Mucosa of gallbladder (tissue), 1 donor: ENCODE measurements at places on chromosomes 3 and 15.
A peak's percentile ranks its signal among the peaks of the same experiment; 100 is the strongest.

DNA sequence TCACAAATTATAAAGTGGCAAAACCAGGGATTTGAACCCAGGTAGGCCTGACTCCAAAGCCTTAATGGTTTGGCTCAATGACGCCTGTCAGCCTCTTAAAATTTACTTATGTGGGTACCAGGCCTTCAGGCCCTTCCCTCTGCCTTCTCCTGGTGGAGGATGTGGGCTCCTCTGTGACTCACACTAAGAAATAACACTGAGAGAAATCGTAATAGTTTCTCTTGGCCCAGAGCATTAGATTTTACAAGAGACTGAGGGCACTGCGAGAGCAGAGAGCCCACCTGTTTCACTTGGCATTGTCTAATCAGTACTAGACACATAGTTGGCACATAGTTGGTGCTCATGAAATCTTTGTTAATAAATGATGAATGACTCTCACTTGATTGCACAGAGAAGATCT is 505.2 kb downstream of the SHQ1 start:
- no peak for DNase-seq

GRCh38 chr15:61835496-61836106 is 224.6 kb downstream of the VPS13C start:
- peak; percentile 40 for DNase-seq

DNA sequence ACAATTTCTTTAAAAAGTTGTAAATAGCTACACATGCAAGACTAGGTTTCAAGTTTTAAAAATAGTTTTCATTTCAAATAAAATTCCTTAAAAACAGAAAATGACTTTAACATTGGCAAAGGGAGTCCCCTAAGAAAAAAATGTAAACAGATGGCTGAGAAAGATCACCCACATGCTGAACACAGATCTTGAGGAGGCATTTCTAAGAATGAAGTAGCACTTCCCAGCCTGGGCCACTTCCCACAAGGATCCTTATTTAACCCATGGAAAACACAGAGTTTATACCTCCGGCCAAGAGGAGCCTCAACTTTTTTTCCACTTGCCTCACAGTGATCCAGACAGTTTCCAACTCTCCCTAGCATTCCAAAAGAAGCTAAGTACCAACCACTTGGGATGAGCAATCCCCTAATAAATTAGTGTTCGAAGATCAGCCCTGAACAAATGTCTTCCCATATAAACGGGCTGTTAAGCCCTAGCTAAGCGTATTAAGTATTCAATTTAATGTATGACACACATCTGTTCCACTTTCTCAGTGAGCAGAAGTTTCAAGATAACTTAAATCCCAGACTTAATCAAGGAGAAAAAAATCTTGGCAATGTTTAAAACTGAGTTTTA is 61.4 kb downstream of the GADL1 start:
- no peak for DNase-seq

DNA sequence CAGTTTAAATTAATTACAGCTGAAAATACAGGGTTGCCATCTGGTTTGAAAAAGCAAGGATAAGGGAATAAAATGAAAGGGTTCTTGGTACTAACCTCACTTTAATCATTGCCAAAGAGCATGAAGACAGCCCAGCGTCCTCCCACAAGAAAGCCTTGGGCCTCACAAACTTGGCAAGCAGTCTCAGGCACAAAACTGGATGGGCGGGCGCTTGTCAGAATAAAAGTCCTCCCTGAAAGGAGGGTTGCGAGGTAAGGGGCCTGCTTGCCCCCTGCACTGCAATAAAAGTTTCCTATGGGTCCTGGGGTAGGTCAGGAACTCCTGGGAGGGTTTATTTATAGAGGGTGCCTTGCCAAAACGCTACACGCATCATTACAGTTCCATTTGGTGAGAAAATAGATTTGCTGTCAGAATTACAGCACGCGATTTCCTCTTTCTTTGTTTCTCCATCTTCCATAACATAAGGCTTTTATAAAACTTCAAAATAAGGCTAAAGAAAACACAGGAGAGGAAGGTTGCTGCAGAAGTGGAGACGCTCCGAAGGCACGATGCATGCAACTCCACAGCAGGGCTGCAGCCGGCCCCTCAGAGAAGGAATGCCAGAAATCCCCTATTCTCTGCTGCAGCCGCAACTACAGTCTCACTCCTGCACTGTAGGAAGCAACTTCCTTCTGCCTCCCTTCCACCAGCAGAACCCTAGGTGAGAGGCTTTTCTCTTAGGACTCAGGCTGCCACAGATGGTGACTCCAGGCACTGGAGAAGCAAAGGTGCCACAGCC is 61.3 kb downstream of the VGLL4 start:
- DNase-seq, result peak; percentile 55

DNA sequence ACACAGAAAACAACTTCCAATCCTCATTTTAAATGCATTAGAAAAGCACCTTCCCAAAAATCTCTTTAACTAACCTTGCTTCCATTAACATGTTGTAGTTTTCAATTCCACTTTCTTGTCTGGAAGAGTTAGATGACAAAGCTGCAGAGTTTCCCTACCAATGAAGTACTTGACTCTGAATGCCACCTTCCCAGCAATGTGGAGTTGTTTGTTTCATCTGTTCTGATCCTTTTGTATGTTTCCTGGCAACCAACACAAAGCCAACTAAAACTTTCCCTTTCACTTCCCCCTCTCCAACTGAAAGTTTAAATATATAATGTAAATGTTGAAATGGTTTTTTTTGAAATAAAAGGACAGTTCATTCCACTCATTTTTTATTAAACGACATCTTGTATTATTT is at the start of gene WDR49:
Gene WDR49 (minus strand): TSS at position 183 of the 400 bp plus-strand sequence. CDS start 517 bp downstream, outside the sequence.
- DNase-seq, result no peak

GRCh38 chr3:18370672-18371071 is 54.5 kb downstream of the SATB1 start:
- no peak for DNase-seq

DNA sequence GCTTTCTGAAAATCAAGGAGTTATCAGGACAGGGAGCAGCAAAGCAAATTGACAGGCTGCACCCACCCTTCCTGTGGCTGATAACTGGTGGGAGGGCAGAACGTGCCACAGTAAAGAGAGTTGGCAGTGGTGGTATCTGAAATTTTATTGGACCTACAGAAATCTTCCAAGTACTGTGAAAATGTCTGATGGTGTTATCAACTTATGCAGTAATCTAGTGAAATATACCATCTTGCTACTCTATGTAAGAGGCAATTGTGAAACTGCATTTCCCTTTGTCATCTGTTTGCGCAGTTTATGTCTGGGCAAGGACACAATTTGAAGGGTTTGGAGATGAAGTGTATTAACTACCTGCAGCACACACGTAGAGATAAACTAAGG is 1.5 kb downstream of the PLCL2 start:
- no peak for DNase-seq

DNA sequence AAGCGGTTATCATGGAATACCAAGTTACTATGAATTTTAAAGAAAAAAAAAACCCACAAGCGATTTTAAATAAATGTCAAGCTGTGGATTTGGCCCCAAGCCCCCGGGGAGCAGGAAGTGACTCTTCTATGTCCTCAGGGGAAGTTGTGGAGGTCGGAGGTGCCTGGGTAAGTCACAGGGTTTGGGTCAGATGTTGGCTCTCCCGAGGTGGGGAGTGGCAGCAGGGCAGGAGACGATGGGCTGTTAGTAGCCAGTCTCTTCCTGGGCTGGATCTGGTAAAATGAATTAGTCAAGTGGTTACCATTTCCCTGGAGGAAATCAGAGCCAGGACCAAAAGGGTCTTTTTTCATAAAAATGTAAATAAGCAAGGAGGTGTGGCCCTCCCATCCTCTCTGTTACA is 316.7 kb downstream of the TLE3 start:
- DNase-seq, result no peak

DNA sequence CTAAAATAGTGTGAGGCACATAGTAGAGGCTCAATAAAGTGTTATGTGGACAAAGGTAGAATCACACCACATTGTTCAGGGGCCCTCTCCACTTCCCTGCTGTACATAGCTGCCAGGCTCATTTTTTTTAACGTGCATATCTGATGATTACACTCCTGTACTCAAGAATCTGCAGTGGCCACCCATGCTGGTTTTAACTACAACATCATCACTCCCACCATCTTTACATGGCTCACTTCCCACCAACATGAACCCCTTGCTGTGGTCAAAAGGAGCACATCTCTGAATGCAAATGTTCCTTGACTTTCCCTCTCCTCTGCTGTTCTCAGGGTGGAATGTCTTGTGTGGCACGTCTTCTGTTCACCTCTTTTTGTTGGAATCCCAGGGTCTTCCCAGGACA is 76.7 kb downstream of the FEM1B start:
- DNase-seq, result no peak

DNA sequence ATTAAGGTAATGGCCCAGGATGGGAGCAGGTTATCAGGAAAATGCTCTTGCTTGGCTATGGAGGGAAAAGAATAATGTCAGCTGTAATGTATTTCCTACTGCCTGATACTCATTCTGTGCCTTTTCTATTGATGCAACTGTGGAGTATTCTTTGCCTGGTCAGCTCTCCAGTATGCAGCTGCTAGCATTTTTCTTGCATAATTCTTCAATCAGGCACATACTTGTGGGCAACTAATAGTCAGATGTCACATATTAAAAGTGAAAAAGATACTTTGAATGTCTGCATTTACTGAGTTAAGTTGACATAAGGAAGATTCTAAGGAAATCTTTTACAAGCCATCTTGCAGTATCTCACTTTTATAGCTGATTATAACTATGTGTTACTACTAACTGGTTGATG is 29.5 kb downstream of the CD80 start:
- no peak for DNase-seq

DNA sequence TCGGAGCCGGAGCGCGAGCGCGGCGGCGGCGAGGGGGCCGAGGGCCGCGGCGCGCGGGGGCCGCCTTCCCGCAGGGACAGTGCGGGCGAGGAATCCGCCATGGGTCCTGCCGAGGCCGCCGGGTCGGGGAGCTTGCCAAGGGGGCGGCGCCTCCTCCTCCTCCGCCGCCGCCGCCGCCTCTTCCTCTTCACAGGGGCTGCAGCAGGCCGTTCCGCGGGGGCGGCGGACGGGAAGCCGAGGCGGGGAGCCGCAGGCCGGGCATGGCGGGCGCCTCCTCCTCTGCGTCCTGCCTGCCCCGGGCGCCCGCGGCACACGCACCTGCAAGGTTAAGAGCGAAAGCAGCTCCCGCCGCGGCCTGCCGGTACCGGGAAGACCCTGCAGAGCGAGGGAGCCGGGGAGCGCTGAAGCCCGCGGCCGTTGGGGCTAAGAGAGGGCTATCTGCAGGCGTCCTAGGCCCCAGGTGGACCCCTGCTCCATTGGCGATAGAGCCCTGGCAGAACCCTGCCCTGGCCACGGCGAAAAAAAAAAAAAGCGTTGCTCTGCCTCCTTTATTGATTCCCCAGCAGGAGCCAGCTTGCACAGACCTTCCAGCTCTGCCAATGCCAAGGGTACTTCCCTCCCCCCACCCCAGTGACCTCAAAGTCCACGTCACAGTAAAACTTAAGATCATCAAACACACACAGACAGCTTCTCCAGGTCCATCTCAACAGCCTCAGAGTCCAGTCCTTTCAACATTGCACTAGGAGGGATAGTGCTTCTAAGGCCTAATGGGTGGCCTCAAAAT is at the start of gene LYSMD2:
Gene LYSMD2 (minus strand): TSS at position 134 of the 784 bp plus-strand sequence. CDS start 33 bp downstream, at position 101.
- peak; percentile 76 for DNase-seq

- no peak for DNase-seq
Measured at GRCh38 chr15:74656935-74657535, 38.8 kb downstream of the EDC3 start.

- peak; percentile 83 for DNase-seq
Measured at GRCh38 chr15:40357723-40358470, at the start of gene DISP2. TSS of gene DISP2 (plus strand) at chr15:40358219. CDS start at chr15:40358322, 103 bp downstream.

DNA sequence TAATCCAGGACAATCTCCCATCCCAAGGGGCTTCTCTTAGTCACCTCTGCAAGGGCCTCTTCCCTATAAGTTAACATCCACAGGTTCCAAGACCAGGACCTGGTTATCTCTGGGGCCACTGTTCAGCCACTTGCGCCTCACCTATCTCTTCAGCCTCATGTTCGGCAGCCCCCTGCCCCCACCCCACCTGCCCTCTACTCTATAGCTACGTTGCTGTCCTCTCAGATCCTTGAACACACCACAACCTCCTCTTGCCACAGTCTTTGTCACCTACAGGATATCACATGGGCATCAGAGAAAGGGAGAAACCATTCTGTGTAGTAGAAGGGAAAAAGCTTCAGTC is 33.9 kb downstream of the SLC41A3 start:
- DNase-seq, result no peak

DNA sequence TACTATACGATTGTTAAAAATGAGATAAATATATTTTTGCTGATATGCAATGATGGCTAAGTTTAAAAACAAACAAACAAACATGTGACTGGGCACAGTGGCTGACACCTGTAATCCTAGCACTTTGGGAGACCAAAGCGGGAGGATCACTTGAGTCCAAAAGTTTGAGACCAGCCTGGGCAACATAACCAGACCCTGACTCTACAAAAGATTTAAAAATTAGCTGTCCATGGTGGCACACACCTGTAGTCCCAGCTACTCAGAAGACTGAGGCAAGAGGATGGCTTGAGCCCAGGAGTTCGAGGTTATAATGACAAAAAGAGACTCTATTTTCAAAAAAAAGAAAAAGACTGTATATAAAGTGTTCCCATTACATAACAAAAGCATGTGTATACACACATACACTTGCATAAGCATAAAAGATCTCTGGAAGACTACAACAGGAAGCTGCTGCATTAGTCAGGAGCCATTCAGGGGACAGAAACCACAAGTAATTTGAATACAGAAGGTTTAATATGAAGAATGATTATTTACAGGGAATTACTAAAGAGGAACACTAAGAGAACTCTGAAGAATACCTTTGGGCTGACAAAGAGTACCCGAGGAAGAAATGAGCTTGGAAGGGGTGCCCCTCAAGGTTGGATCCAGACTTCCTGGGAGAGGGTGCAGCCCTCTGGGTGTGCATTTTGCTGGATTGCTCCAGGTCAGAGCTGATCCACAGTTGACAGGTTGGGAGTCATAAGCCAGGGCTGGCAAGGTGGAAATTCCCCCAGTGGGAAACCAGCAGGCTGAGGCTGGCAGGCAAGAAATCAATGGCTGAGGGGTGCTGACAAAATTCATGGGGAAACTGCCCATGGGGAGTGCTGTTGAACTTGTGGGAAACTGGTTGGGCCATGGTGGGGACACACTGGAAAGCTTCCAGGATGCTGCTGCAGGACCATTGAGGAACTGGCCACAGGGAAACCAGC is 9.3 kb upstream of the TM4SF18 start:
- no peak for DNase-seq

DNA sequence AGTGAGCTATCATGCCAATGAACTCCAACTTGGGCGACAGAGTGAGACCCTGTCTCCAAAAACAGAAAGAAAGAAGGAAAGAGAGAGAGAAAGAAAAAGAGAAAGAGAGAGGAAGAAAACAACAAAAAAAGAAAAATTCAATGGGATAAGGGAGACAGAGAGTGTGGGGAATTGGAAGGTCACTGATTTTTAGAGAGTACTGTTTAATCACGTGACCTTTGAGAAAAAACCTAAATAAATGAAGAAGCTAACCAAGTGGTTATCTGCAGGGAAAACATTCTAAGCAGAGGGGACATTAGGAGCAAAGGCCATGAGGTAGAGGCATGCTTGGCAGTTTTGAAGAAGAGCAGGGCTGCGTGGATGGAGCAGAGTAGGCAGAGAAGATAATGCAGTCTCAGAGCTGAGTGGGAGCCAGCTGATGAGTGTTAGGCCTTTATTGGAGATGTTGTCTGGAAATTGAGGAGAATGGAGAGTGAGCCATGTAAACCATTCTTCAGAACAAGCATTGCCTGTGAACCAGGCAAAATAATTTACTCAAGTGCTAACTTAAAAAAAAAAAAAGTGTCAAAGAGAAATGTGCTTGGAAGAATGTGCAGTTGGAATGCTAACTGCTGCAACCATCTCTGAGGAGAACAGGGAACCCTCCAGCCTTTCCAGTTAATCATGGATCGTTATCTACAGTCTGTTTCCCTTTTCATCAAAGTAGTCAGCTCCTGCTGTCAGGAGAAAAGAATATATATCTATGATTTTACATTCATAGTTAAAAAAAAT is 377.3 kb upstream of the SEMA6D start:
- peak; percentile 26 for DNase-seq

- DNase-seq, result peak; percentile 64
Measured at GRCh38 chr3:159765030-159765859, 223.4 kb upstream of the IL12A start.
